Activated T-cell treated with anti-CD3 and anti-CD28 coated beads for 1 hour (primary cell): ENCODE measurements at places on chromosomes 2 and 18.

GRCh38 chr2:99827296-99827999, 314.9 kb downstream of the AFF3 start:
- no peak for DNase-seq

GRCh38 chr2:223122781-223123180, 70.8 kb downstream of the KCNE4 start:
- no peak for DNase-seq

DNA sequence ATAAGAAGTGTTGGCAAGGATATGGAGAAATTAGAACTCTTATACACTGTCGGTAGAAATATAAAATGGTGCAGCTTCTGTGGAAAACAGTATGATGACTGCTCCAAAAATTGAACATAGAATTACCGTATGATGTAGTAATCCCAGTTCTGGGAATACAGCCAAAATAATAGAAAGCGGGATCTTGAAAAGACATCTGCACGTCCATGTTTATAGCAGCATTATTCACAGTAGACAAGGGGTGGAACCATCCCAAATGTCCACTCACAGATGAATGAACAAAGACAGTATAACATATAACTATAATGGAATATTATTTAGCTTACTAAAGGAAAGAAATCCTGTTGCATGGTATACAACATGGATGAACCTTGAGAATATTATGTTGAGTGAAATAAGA, 257.7 kb downstream of the TDRD15 start:
- DNase-seq, result no peak

GRCh38 chr2:11656671-11657101, 13.3 kb downstream of the NTSR2 start:
- no peak for DNase-seq

DNA sequence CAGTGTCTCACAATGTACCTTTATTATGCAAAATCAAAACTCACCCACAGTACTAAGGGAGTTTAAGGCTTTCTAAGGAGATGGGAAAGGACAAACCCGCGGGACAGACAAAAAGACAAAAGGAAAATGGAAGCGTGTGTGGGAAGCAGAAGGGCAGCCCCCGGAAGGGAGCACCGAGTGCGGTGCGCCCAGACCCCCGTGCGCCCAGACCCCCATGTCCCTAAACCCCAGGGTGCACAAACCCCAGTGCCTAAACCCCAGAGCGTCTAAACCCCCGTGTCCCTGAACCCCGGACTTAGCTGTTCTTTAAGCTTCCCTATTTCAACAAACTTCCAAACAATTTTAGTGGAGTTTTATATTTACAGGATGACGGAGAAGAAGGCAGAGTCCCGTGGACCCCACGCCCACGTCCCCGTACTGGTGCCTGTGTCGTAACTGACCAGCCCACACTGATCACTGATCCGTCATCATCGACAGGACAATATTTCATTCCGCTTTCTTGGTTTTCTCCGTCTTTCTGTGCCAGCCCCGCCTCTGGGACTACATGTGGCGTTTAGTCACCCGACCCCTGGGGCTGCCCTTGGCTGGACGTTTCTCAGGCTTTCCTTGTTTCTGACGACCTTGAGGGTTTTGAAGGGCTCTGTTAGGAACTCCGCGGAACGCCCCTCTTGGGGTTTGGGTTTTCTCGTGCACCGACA, 76.9 kb downstream of the RTP5 start:
- no peak for DNase-seq

DNA sequence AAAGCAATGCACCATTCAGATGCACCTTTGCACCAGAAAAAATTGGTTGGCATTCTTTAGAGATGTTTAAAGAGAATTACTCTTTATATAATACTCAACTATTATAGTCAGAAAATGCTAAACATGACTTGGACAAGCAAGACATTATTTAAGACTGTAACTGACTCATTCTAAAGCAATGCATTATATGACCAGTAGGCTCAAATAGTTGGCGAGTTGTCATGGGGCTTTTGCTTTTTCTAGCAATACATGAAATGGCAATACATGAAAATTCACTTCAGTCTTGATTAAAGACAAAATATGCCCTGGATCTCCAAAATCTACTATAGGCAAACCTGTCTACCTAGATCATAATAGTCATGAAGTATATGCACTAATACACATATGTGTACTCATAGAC, 216.9 kb upstream of the VWC2L start:
- DNase-seq, result no peak

DNA sequence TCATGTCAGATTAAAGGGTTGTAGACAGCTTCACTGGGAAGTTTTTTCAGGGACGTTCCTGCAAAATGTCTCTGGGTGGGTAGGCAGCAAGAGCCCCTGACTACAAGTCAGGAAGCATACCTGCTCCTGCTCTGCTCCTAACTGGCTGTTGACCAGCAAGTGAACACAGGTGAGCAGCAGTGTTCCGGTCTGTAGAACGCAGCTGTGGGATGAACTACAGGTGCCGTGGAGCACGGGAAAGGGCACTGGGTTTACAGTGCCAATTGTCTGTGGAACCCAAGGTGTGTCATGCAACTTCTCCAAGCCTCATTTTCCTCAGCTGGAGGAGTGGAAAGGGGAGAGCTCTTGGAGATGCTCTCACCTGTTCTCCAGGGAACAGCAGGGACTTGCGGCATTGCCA, 6.6 kb downstream of the ASB18 start:
- DNase-seq, result no peak

- DNase-seq, result no peak
These were observed 171.5 kb downstream of the EVA1A start for GRCh38 chr2:75389271-75389670.

- DNase-seq, result no peak
These were observed 106.9 kb upstream of the OTOS start for GRCh38 chr2:240247241-240247867.

DNA sequence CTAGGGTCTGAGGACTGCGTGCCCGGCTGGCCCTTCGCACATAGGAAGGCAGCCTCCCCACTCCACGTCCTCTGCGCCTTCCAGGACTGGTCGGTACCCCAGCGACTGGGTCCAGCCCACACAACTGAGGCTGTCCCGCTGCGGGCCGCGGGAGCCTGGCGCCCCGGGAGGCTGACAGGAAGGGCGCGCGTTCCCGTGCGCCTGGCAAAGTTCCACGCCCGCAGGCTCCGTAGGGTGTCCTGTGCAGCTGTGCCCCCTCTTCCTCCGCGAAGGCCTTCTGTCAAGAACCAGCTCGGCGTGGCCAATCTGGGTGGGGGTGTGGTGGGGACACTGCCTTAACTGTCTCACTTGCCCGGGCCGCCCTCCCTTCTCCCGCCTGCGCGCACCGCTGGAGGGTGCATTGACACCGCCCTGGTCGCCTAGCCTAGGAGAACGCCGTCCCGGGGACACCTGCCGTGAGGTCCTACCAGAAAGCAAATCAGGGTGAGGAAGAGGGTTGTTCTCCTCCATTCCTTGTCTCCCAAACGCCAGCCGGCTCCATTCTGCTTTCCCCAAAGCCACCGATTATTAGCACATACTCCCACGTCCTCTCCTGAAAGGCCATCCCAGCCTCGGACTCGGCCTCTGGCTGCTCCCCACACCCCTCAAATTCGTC, 618 bp upstream of the LYPD1 start:
- DNase-seq, result no peak

- DNase-seq, result no peak
These were observed 337.6 kb downstream of the KIAA1328 start for GRCh38 chr18:37166491-37166890.

- DNase-seq, result no peak
These were observed 76.8 kb downstream of the DYSF start for GRCh38 chr2:71530211-71530610.

DNA sequence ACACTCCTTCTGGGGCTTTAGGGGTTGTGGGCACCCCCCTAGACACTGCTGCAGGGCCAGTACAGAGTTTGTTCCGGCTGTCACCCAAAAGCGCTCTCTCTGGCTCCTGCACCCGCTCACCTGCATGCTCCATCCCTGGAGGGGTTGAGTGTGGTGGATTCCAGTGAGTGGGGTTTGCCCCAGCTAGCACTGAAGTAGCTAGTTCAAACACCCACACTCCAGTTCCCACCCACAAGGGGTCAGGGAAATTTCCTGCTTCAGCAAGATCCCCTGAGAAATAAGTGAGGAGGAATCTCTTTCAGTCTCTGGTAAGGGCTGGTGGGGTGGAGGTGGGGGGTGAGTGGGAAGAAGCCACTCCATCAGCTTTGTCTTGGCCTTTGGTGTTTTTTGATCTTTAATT, 73.6 kb downstream of the TMEM17 start:
- DNase-seq, result no peak

GRCh38 chr2:28544922-28545589, 49.2 kb downstream of the PLB1 start:
- DNase-seq, result no peak

DNA sequence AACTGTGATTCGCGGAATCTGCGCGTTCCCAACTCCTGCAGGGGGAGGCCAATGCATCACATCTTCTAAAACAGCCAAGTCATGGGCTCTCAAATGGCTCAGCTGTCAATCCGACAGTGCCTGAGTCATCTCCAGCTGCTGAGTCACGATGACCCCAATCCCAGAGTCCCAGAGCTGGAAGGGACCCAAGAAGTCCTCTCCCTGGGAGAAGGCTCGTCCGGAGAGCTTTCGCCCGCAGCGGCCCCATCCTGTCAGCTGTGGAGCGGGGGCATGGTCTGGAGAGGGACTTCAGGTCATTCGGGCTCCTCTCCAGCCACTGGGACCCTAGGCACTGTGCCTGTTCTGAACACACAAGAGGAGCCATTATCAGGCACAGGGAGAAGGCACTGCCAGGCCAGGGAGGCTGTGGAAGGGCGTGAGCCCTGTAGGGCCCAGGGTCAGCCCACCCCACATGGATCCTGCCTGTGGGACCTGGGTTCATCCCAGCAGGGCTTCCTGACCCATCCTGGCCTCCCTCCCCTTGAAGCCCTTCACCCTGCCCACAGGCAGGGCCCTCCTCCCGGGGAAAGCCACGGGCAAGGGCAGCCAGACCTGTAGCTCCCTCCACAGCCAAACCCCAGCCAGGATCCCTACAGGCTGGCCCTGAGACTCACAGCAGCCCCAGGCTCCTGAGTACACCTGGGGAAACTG, 47.6 kb upstream of the GPC1 start:
- no peak for DNase-seq

DNA sequence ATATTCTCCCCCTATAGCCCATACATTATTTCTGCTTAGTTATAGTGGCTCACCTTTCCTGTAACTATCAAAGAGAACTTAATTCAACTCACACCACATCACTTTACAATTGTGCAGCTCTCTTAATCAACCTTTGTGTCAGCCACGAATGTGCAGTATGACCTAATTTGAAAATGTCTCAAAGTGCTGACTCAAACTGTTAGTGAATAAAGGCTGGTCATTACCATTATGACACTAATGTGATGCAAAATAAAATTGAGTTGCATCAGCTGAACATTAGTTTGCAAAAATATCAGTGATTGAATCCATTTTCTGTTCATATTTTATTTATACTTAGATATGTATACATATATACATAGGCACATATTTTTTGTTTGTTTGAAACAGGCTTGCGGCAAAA, 251.8 kb downstream of the MEIS1 start:
- DNase-seq, result no peak

GRCh38 chr2:209236377-209236776, 187.5 kb upstream of the MAP2 start:
- no peak for DNase-seq

GRCh38 chr2:196290136-196290535, 118.8 kb upstream of the STK17B start:
- no peak for DNase-seq

- DNase-seq, result no peak
These were observed 66.1 kb downstream of the PTPRM start for GRCh38 chr18:7633171-7633570.

DNA sequence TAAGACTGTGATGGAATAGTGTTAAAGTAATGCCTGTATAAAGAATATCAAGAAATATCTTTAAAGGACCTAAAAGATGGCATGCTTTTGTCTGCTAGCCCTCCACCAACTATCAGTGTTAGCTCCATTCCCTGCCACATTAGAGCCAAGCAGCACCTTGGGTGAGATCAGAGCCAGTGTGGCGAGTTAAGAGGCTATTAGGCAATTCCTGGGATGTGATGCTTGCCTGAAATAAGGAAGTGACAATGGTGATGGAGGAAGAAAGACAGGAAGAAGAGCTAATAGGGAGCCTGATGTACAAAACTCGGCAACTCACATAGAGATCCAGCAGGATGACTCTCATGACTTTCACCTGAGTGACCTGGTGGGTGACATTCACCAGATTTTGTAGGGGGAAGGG, 143.5 kb downstream of the ZEB2 start:
- no peak for DNase-seq

DNA sequence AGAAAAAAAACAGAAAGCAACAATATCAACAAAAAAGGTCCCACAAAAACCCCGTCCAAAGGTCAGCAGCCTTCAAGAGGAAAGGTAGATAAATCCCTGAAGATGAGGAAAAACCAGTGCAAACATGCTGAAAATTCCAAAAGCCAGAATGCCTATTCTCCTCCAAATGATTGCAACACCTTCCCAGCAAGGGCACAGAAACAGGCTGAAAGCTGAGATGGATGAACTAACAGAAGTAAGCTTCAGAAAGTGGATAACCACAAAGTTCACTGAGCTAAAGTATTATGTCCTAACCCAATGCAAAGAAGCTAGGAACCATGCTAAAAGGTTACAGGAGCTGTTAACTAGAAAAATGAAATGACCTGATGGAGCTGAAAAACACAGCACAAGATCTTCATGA, 226.4 kb upstream of the DSEL start:
- DNase-seq, result no peak

GRCh38 chr2:148642891-148643416, 1.6 kb upstream of the EPC2 start:
- no peak for DNase-seq

GRCh38 chr2:99255491-99256318, at the start of gene LYG2:
Gene LYG2, minus strand, starts transcription at chr2:99255666. Its CDS starts 1,406 bp downstream, at chr2:99254260.
- DNase-seq, result no peak

DNA sequence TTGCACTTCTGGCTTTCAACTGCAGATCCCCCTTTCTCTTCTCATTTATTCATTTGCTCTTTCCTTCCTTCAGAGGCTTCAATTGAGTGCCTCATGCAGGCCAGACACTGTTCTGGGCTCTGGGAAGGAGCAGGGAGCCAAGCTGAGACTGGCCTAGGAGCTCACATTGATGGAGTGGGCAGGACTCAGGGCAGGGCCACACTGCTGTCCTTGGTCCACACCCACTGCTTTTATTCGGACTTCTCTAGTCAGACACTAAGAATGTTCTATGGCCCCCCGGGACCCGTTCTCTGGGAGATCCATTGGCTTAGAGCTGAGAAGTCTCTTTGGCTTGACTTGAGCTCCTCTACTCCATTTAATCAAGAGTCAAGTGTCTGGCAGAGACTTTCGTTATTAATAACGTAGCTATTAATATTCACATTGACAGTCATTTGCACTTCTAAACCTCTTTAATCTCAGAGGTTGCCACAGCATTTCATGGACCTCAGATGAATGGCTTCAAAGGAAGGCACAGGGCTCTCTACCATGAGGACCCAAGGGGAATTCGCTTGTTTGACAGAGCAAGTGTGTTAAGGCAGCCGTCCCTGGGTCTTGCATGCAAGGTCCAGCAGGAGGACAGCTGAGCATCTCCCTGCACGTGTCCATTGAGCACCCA, 20.1 kb downstream of the SH3RF3 start:
- DNase-seq, result no peak

- no peak for DNase-seq
These were observed 211.0 kb downstream of the TGIF1 start for GRCh38 chr18:3660739-3661515.

- no peak for DNase-seq
These were observed 75.5 kb upstream of the GLI2 start for GRCh38 chr2:120660056-120660694.
